ENCODE measurements at places on chromosomes 1 and 21.

DNA sequence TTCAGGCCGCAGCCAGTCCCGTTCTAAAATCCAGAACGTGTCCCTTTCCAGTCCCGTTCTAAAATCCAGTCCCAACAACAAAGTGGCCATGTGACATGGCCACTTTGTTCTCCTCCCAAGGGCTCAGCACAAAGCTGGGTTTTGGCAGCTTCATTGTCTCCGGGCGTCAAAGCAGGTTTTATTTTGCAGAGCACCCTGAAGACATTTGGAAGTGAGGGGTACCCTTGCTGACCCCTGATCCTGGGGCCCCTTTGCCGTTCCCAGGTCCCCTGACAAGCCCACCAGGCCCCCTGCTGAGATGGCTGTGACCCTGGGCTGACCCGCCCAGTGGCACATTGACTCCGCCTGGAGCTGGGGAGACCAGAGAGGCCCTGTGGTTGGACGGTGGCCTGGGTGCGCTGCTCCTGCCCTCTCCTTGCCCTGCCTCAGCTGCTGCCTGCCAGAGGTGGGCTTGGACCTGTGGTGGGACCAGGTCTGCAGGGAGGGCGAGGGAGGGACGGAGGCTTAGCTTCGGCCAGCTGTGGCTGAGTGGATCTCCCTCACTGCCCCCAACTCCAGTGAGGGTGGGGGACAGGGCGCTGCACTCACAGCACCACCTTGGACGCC is 4.3 kb downstream of the PFKL start:
- no peak for DNase-seq

GRCh38 chr1:34829250-34829649 is 30.3 kb downstream of the SMIM12 start:
- no peak for DNase-seq

DNA sequence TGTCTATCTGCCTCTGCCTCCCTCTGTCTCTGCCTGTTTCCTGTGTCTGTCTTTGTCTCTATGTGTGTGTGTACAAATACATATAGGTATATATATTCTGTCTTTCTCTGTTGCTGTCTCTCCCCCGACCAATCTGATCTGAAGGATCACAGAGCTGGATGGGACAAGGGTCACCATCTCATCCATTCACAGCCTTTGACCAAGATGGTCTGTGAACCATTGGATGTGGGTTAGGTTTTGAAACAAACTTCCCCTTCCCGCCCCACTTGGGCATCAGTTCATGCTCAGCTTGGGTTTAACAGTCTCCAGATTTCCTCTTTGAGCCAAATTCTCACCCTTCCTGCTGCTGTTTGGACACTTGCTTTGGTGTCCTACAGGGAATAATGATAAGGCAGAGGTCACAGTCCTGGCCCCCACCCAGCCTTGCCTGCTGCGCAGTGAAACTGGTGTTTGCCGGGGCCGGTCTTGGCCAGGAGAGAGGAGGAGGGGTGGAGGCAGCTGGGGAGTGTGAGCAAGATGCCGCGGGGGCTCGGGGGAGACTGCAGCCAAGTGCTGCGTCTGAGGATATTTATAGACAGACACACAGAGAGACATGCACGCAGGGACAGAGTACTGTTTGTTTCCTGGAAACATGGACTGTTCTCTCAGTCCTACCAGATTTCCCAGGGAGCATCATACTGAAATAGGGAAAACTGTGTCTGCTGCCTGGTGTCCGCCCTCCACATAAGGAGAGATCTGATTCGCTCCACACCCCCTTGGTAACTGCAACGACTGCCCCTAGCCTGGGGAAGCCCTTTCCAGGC is 27.0 kb upstream of the BTG2 start:
- DNase-seq, result no peak

DNA sequence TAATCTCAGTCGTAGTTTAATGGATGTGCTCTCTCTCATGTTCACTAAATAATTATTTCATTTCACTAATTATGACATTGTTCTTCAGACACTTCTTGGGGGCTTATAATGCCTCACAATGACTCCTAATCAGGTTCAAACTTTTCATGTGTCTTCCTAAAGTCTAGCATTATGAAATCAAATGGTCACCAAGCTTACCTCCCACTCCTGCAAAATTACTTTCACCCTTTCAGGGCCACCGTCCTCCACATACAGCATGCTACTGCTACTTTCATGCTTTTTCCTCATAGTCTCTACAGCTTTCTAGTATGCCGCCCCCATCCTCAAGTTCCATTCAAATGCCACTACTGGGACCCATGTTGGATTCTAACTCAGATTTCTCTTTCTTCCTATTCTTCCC is 59.8 kb upstream of the C1orf53 start:
- no peak for DNase-seq

GRCh38 chr1:218344814-218345672 is at the start of gene TGFB2:
Gene TGFB2, plus strand, starts transcription at chr1:218345336. Its CDS starts 1,366 bp downstream, at chr1:218346702.
- DNase-seq, result no peak

GRCh38 chr1:20324704-20325406 is 34.2 kb downstream of the VWA5B1 start:
- no peak for DNase-seq

GRCh38 chr1:100512803-100513352 is 25.1 kb upstream of the GPR88 start:
- no peak for DNase-seq

- no peak for DNase-seq
Measured at GRCh38 chr1:89201106-89201794, 2.5 kb upstream of the GBP4 start.

DNA sequence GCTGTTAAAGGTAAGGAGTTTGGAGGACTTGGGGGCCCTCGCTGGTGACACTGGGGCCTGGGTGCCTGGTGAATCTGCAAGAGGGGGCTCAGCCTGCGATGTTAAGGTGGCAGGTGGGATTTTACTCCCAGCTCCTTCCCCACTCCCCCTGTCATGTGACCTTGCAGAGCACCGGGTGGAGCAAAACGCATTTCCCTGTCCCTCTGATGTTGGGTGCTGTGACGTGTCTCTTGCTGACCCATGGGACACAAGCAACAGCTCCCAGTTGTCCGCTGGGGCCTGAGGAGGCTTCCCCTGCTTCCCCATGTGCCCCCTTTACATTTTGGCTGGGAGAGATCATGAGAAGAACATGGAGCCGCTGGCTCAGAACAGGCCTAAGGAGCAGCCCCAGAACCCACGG is 319.0 kb downstream of the MATN1 start:
- DNase-seq, result no peak

- no peak for DNase-seq
Measured at GRCh38 chr1:220290140-220290761, 18.0 kb upstream of the RAB3GAP2 start.

GRCh38 chr1:223776075-223776814 is 63.9 kb downstream of the CAPN2 start:
- peak; percentile 34 for DNase-seq

GRCh38 chr1:204092632-204093420 is 19.9 kb downstream of the SOX13 start:
- DNase-seq, result no peak

- no peak for DNase-seq
Measured at GRCh38 chr1:44447051-44447810, 42.2 kb downstream of the RNF220 start.

DNA sequence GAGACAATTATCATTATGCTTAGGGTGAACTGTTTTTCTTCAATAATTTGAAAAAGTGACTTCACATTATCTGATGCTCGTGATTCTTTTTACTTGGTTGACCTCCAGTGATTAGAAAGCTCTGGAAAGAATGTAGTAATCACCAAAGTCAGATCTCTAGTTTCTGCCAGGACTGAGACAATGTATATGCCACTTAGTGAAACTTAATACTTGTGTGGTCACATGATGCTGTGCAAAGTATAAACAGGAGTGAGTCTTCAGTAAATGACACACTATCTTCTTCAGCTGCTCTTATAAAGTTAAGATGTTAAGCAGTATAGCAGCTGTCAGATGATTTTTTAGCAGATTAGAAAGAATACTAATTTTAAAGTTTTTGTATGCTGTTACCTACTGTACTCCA is 17.2 kb downstream of the VCAM1 start:
- no peak for DNase-seq

DNA sequence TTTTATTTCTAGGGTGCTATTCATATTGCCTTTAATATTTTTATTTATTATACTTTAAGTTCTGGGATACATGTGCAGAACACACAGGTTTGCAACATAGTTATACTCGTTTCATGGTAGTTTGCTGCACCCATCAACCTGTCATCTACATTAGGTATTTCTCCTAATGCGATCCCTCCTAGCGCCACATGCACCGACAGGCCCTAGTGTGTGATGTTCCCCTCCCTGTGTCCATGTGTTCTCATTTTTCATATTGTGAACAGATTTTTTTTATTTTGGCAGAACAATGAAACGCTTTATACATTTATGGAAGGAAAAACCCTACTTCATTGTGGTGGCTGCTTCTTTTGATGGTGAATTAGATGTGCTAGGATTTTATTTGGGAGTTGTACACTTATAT is 14.4 kb upstream of the USH2A start:
- DNase-seq, result no peak

- DNase-seq, result no peak
Measured at GRCh38 chr1:26984291-26984690, 9.2 kb upstream of the TRNP1 start.

- DNase-seq, result no peak
Measured at GRCh38 chr1:83693427-83694126, 305.4 kb downstream of the TTLL7 start.

DNA sequence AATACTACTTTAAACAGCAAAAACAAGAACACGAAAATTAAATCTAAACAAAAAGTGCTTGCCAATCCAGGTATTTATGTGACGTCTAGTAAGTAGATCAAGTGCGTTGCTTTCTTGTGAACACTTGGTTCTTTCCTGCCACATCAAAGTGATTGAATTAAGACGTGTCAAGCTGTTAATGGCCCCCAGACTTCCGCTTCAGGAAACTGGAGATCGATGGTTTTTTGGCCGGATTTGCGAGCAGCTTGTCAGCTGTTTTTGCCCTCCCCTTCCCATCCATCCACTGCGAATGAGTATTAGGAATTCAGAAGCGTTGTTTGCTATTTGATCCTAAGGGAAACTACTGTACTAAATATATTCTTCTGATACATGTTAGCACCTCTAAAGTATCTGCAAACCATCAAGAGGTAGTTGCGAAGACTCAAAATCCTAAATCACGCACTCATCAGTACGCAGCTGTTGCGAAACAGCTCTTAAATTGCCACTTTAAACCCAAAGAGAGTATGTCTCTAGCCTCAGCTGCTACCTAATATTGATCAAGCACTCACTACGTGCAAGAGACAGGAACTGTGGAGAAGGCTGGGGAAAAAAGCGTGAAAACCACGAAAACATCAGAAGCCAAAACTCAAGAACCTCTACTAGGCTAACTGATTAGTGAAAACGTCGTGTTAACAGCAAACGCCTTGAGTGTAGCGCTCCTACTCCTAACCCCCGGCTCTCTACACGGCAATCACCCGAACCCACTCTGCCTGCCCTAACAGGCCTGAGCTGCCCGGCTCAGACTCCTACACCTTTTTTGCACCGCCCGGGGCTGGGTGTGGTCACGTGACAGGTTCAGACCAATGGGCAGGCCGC is 473 bp upstream of the BRDT start:
- DNase-seq, result no peak

GRCh38 chr21:36697060-36697850 is 1.7 kb upstream of the SIM2 start:
- DNase-seq, result no peak

DNA sequence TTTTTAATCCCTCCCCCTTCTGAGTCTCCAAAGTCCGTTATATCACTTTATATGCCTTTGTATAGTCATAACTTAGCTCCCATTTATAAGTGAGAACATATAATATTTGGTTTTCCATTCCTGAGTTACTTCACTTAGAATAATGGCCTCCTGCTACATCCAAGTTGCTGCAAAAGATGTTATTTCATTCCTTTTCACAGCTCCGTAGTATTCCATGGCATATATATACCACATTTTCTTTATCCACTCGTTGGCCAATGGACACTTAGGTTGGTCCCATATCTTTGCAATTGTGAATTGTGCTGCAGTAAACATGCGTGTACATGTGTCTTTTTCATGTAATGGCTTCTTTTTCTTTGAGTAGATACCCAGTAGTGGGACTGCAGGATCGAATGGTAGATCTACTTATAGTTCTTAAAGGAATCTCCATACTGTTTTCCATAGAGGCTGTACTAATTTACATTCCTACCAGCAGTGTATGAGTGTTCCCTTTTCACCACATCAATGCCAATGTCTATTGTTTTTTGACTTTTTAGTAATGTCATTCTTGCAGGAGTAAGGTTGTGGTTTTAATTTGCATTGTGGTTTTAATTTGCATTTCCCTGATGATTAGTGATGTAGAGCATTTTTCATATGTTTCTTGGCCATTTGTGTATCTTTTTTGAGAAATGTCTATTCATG is 12.3 kb downstream of the MAN1C1 start:
- no peak for DNase-seq

DNA sequence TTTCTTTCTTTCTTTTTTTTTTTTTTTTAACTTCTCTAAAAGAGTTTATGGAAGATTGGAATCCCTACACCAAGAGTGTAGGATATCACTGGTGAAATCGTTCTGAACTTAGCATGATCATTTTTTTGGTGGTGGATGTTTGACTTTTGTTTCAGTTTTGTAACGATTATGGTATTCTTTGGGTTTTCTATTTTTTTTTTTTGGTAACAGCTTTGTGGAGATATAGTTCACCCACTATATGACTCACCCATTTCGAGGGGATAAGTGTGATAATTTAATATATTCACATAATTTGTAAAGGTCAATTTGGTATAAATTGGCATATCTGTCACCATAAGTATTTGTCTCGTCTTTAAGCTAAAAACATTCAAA is 29.2 kb downstream of the AGPAT3 start:
- DNase-seq, result no peak

DNA sequence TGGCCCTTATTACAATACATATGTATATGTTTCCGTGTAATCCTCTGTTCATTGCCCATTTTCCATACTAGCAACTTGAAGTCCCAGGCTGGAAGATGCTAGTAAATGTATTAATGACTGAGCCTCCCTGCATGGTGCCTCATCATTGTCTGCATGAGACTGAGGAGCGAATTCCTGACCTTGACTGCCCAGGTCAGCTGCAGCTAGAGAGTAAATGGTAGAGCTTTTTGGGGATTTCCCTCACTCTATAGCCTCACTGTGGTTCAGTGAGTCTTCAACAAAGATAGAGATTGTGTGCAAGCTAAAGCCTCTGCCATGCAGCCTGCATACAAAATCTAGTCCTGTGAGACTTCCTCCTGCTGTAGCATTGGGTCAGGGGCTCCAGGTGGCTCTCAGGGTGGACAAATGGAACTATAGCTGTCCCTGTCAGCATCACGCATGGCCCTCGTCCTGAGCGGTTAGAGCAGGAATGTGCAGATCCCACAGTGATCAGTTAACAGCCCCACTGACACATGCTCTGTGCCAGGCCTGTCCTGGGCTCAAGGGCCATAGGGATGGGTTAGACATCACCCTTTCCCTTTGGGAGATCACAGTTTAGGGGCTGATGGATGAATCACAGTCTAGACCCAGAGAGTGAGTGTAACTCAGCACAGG is 741.7 kb downstream of the MATN1 start:
- DNase-seq, result no peak

All from brain pericyte (primary cell).